ENCODE measurements at places on chromosomes 6 and 20.

DNA sequence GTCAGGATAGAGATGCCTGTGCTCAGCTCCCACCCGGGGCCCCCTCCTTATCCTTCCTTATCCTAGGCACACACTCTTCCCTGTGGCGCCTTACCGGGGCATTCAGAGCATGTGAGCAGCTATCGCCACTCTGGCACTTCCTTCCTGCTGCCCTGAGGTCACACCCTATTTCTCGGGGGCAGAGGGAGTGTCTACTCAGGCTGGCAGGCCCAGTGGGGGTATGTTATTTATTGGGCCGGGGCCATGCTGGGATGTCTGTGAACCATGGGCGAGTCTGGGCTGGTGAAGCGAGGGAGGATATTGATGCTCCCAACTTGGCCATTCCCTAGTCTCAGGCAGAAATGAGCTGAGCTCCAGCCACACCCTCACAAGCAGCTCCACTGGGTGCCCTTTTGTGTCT lies 3.9 kb upstream of the LY6G6D start:
- DNase-seq = no peak

GRCh38 chr6:34771727-34772126 lies 14.4 kb downstream of the SNRPC start:
- DNase-seq = no peak

DNA sequence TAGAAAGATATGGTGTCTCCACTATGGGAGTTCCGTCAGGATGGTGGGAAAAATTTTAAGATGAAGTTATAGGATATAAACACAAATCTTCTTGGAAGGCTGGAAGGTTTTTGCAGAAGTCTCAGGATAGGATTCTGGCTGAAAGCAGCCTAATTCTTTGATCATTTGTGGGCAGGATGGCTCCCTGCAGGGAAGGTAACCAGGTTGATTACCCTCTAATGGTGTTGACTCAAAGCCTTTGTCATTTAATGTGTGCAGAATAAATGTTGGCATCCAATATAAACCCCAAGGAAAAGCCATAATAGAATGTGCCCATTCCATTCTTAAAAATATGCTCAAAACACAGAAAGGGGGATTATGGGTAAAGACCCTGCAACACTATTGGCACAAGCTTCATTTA lies 204.3 kb downstream of the EPM2A start:
- DNase-seq = no peak

DNA sequence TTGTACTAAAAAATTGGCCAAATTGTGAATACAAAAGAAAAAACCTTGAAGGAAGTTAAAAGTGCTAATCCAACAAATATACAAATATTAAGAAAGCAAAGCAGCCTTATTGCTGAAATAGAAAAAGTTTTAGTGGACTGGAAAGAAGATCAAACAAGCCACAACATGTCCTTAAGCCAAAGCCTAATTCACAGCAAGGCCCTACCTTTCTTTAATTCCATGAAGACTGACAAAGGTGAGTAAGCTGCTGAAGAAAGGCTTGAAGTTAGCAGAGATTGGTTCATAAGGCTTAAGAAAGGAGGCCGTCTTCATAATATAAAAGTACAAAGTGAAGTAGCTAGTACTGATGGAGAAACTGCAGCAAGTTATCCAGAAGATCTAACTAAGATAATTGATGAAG lies 53.5 kb downstream of the TINAG start:
- DNase-seq = no peak

GRCh38 chr6:149153100-149153499 lies 164.4 kb upstream of the TAB2 start:
- DNase-seq = no peak

All from right hindlimb (tissue), 1 donor.